ENCODE measurements at places on chromosomes 4 and X.

- no peak for DNase-seq
Observed at GRCh38 chr4:145760961-145761929, 81.3 kb downstream of the C4orf51 start.

DNA sequence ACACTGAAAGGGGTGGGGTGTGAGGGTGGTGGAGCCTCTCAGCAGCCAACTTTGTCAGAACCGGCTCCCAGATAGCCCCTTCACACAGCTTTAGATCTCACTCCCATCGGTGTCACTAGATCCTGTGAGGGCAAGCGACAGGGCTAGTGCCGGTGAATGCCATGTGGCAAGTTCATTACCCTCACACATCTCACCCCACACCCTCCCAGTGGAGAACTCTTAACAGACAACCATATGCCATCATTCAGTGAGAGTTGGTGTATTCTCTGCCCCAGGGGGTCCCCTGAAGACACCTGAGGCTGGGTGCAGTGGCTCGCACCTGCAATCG lies 15.3 kb downstream of the SEPTIN6 start:
- DNase-seq, result no peak

DNA sequence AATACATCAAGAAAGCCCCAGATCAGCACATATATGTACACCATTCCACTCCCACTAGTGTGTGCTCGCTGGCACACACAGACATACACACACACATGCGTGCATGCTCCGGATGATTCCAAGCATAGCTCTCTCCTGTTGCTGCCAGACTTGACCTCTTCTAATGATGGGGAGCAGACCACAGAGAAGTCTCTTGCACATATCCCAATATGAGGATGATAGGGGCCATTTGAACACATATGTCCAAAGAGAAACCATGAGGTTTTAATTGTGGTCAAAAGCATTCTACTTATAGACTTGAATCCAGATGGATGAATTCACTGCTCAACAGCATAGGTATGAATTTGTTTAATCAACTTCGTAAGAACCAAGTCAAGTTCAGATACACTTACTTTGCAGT lies 214.9 kb downstream of the AFF2 start:
- DNase-seq, result peak; percentile 32

DNA sequence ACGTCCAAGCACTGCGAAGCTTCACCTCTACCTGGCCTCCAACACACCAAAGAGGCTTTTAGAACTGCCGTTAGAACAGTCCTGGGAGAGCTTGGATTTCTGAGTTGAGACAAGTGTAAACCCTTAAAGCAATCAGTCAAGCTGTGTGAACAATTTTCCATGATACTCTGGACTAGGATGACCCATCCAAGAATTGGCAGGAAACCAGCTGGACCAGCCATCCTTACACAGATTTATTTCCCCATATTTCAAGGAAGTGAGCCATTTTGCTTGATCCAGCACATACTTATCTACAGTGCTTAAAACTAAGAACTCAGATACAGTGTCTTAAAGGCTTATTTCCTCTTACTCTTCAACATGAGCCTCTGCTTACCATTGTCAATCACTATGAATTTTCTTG lies 340.7 kb upstream of the HS3ST1 start:
- DNase-seq, result peak; percentile 6

DNA sequence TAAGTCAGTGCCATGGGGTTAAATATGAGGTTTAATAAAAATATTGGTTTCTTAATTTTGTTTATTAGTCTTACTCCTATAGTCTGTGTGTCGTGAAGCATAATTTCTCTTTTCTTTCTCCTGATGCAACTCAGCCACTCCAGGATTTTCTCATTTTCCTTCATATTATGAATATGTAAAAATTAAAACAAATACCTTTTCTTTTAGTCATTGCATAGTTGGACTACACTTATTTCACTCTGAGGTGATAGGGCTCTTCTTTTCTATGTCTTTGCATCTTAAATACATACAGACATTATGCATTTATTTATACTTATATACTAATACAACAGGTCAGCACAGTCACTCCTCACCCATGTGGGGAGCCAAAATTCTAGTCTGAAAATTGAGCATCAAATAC lies 19.1 kb downstream of the GALNT7 start:
- no peak for DNase-seq

DNA sequence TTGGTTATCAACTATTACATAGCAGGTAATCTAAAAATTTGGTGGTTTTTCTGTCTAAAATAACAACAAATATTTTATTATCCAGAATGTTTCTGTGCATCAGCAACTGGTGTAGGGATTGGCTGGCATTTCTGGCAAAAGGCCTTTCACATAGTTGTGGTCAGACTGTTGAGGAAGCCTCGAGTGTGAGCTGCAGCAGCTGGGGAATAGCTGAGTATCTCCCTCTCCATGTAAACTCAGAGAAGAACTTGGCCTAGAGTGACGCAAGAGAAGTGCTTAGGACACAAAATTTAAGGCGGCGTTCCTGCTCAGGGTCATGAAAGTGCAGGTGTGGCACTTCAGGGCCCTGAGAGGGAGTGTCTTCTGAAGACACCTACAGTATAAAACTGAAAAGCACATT lies 558.9 kb downstream of the SPOCK3 start:
- DNase-seq, result peak; percentile 52

DNA sequence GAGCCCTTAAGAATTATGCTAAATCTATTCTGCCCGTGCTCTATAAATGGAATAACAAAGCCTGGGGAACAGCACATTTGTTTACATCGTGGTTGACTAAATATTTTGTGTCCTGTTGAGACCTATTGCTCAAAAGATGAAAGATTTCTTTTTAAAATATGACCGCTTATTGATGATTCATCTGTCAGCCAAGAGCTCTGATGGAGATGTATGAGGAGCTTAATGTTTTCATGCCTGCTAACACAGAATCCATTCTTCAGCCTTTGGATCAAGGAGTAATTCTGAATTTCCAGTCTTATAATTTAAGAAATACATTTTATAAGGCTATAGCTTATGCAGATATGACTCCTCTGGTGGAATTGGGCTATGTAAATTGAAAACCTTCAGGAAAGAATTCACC lies 271.3 kb upstream of the FAT4 start:
- peak; percentile 38 for DNase-seq

- no peak for DNase-seq
Observed at GRCh38 chr4:792626-793092, 33.3 kb downstream of the CPLX1 start.

DNA sequence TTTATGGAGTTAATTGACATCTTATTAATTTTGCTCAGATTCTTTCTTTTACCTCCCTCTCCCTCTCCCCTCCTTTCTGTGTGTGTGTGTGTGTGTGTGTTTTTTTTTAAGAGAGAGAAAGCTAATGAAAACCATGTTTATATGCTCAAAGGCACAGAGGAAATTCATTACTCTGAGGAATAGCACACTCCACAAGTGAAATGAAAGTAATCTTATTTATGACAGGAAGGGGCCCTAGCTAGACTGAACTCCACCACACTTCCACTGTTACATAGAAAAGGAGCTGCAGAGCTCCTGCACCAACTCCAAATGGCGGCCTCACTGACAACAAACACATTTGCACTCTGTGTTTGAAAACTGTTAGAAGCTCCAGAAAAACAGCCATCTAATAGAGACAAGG lies 150.6 kb downstream of the RASL11B start:
- peak; percentile 83 for DNase-seq

DNA sequence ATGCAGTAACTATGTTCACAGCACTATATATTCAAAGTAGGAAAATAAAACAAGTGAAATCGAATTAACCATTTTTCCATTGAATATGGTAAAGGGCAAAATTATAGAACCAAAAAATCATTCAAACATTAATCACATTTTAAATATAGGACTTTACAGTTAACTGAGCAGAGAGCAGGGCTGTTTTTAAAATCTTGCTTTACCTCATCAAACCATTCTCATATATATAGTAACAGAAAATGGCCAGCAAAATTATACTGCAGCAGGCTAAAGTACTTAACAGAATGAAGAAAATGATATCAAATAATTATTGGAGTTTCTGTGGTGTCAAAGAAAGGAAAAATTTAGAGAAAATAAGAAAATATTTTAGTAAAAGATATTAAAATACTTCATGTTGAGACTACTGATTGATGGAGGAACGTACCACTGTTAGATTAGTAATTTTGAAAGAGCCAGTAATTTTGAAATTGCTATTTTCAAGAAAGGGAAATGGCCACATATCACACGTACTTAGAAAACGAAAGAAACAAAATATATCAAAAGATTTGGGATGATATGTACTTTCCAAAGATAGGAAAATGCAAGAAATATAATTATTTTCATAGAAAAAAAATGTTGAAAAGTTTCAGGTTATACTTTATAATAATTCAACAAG lies 813.7 kb downstream of the DMD start:
- no peak for DNase-seq

DNA sequence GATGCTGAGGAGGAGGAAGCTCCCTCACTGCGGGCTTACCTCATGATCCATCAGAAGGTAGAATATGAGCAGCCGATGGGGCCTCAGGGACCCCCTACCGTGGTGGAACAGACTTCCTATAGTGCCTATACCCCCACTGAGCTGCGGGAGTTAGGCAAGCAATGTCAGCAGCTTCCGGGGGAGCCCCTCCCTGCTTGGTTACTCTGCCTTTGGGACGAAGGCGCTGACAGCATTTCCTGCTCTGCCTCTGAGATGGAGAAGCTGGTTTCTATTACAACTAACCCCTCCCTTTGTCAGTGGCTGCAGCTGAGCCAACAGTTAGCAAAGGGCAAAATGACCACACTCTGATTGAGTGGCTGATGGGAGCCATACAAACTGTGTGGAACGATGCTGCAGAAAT lies 430.7 kb downstream of the IDS start:
- peak; percentile 80 for DNase-seq

GRCh38 chrX:41449615-41450014 lies 2.5 kb downstream of the NYX start:
- DNase-seq, result peak; percentile 43

DNA sequence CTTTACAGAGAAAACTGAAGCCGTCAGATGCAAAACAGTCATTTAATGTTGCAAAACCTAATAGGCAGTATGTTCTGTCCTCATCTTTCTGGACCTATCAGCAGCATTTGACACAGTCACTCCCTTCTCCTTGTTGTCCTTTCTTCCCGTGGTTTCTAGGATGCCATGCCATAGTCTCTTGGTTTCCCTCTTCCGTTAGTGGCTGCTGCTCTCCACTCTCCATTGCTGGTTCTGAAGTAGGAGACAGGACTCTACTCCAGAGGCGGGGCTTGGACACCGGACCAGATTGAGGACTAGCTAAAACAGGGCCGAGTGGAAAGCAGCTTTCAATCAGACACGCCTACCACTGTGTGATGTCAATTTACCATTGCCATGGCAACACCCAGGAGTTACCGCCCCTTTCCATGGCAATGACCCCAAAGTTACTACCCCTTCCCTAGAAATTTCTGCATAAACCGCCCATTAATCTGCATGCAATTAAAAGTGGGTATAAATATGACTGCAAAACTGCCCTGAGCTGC lies 88.8 kb upstream of the CCDC160 start:
- no peak for DNase-seq

GRCh38 chrX:38278682-38279081 lies 48.6 kb downstream of the RPGR start:
- DNase-seq, result no peak

- DNase-seq, result peak; percentile 7
Observed at GRCh38 chr4:112213091-112213490, 18.5 kb upstream of the AP1AR start.

DNA sequence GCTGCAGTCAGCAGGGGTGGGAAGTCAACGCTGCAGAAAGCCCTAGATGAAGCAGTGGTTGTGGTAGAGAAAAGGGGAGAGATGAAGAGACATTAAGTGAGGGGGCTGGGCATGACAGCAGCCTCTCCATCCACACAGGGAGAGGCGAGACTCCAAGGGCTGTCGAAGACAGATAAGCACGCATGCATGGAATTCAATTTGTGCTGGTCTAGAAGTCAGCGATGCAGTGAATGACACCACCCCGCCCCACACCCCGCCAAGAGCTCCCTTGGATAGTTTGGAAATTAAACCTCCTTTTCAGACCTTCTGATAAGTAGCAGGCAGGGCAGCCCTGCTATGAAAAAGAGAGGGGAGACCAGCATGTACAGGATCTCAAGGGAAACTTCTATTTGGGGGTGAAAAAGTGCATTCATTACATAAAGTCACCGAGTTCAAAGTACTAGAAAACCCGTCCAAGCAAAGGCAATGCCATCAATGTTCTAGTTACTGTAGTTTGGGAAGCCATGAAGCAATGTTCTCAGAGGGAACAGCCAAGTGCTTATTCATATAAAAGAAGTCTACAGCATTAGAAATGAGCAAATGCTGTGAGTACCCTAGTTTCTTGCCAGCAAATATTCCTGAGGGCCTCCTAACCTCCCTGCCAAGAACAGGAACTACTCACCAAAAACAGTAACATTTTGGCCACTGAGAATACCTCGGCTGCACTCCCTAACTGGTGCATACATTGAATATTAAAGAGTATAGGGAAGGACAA lies 152.3 kb upstream of the ANXA10 start:
- no peak for DNase-seq

DNA sequence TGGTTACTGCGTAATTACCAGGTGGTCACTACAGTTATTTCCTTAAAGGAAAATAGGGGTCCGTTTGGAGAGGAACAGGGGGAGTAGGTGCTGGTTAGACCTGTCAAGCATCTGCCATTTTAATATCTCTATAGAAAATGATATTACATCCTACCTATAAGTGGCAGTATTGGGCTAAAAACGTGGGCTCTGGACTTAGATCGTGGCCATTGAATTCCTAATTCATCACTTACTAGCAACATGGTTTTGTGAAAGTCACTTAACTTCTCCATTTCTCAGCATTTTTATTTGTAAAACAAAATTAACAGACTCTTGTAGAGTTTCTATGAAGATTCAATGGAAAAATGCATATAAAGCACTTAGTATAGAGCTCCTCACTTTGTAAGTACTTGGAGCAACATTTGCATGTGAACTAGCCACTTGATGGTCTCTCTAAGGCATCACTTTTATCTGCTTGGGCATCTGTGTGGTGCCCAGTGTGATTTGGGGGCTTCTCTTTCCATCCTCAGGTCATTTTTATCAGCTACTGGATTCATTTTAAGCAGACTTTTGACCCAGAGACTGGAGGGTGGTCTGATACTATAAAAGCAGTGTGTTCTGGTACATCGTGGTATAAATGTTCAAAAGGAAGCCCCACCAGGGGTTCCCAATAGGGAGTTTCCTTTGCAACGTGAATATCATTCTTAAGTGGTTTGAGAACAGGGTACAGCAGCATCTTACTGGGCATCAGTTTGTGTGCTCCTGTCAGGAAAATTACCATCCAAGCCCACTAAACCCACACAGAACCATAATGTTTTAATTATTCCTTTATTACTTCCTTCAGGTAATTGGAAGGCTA lies 42.7 kb upstream of the RASSF6 start:
- peak; percentile 73 for DNase-seq

DNA sequence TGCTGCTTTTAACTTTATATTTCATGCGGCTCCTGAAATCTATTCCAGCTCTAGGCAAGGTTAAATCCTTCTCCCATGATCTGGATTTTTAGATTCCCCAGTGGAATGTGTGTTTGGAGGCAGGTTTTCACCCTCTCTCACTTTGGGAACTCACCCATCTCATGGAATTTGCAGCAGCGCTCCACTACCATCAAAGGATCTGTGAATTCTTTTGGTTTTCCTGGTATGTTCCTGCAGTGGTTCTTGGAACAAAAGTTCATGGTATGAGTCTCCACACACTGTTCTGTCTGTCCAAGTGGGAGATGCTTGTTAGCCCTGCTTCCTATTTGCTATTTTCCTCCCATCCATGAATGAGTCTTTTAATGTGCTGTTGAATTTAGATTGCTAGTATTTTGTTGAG lies 14.0 kb downstream of the APOOL start:
- DNase-seq, result peak; percentile 21

All from fibroblast of skin of right quadriceps (primary cell).